ENCODE measurements at places on chromosomes 5 and 9.

DNA sequence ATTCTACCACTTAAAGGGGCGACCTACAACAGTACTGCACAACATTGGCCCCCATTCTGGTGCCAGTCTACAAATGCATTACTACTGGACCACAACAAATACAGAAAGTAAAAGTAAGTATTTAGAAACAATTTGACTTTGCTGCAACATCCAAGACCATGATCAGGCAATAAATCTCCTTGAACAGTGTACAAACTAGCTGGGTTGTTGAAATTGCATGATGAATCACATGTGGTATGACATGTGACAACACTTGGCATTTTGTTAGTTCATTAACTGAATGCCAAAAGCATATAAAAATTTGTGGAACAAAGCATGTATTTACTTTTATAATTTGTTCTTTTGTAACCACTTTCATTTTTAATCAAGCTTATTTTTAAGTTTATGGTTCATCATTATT lies 270.5 kb downstream of the NFIB start:
- no peak for DNase-seq

- DNase-seq, result no peak
Observed at GRCh38 chr5:19564036-19564435, 424.0 kb downstream of the CDH18 start.

GRCh38 chr9:23524607-23525155 lies 301.4 kb downstream of the ELAVL2 start:
- DNase-seq, result no peak

DNA sequence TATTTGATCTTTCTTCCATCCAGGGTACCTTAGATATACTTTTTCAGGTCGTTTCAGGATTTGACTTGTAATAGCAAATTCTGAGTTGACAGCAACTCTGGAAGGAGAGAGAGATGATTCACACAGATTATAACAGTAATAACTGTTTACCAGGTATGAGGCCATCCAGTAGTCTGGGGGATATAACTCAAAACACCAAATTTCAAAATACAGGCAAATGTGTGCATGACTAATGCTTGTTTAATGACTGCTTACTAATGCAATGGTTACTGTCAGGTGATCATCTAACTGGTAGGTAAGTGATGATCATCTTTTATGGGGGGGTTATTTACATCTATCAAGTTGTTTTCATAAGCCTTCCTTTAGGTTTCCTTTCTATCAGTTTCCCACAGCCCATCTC lies 412.3 kb downstream of the MAT2B start:
- no peak for DNase-seq

DNA sequence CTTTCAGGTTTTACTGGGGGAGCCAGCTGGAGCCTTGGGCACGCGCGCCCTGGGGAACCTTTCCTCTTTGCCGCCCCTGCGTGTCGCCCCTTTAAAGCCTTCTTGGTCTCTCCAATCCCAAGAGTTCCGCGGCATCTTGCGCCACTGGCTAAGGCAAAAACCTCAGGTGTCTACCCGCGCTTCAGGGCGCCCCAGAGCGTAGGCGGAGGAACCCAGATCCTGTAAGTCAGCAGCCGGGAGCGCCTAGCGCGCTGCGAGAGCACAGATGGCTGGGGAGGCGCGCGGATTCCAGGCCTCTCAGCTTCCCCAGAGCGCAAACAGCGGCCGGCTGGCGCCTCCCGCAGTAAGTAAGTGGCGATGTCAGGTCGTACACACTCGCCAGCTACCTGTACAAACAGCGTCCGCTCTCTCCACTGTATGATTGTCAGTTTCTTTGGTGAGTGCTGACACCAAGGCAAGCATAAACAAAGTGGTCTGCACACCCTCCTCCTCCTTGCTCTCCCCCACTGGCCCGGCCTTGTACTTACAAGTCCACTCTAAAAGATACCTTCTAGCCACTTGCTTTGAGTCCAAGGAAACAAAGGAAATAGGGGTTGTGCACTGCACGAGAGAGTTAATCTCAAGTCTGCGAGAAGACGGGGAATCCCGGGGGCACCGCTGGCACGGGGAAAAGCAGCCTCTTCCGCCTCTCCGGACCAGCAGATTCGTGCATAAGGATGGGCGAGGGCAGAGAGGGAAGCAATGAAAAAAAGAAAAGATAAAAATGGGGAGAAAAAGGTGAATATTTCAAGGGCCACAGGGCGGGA lies 2.9 kb downstream of the HTR1A start:
- peak; percentile 77 for DNase-seq

DNA sequence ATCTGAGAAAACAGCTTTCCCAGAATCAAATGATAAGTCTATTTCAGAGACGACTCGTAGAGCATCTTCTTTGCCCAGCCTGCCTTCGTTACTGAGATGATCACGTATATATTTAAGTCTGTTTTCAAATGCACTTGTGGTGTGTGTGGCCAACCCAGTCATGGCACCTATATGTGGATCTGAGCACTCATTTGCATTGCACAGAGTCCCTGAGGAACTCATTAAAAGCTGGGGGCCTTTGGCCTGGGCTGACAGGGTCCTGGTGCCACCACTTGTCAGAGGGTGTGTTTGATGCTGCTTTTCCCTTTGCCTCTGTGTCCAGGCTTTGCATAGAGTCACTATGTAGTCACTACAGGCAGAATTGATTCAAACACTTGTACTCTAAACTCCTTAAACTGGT lies 17.4 kb upstream of the DMRT3 start:
- no peak for DNase-seq

Measured in iPS DF 19.7 (cell line).